Cortex of kidney (tissue), 1 donor: ENCODE measurements at places on chromosomes 13 and 19.

DNA sequence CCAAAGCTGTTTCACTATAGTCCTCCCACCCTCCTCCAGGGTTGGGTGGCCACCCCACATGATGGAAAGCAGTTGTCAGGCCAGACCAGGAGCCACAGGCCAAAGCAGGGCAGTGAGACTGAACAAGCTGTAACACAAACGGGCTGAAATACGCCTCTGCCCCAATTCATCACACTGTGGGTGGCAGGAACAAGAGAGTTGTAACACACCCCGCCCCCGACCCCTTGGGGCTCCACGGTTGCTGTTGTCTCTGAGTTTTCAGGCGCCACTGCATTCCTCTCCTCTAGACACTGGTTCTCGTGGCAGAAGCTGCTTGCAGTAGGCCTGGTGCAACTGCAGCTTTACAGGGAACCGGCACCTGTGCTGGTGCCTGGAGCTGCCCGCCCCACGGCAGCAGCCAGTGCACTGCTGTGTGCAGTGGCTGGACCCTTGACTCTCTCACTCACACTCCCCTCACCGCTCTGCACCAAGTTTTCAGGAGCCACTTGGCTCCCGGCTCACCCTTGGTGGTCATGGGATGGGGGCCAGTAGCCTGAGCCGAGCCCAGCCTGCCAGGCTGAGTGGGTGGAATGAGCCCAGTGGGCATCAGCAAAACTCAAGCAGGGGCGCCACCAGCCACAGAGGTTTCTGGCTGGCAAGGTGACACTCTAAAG, 1314.5 kb upstream of the MIR17HG start:
- DNase-seq = no peak

DNA sequence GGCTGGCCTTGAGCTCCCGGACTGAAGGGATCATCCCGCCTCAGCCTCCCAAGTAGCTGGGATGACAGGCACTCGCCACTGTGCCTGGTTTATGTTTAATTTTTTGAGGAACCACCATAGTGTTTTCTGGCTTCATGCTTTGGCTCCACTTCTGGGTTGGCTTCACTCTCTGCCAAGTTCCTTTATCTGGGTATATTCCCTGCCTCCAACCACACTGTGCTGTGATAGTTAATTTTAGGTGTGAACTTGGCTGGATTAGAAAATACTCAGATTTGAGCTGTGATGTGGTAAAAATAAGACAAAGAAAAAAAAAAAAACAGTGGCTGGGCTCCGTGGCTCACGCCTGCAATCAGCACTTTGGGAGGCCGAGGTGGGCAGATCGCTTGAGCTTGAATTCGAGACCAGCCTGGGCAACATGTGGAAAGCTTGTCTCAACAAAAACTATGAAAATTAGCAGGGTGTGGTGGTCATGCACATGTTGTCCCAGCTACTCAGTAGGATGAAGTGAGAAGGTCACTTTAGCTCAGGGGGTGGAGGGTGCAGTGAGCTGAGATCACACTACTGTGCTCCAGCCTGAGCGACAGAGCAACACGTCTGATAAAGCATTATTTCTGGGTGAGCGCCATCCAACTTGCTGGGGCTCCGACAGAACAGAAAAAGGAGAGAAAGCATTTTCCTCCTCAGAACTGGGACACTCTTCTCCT, 7.5 kb upstream of the ILF3 start:
- no peak for DNase-seq

DNA sequence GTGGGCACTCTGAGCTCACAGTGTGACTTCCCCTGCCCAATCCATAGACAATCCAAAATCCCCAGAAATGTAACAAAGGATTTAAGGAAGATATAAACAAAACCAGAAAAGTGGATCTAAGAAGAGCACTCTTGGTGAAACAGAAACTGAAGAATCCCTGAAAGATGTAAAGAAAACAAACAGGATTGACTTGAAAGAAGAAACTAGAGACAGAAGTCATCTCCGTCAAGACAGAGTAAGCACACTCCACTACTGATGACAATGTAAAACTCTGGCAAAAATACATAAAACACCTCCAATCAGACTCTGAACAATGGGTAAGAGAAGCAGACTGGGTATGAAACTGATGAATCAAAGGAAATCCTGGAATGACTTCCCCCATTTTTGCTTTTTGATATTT, 13.5 kb downstream of the TUBGCP3 start:
- DNase-seq = no peak

- no peak for DNase-seq
These were observed 8.6 kb upstream of the LAIR2 start for GRCh38 chr19:54493967-54494585.

- DNase-seq = no peak
These were observed at the start of gene BRSK1 for GRCh38 chr19:55283548-55284377. Gene BRSK1 (plus strand): TSS chr19:55283997. CDS start chr19:55284443, 446 bp downstream.
